ENCODE measurements at places on chromosomes 1 and 21. TPM values are rescaled to one million over a fixed set of nuclear protein-coding genes. Genes with fewer than 3 reads are reported as not detected.

The FCRL6 gene
- not detected for total RNA-seq

The SYT2 gene
- 11.9 TPM for total RNA-seq

- H3K36me3 ChIP-seq: no peaks in the 10 kb centered on the region
- H3K27ac ChIP-seq: peak overlapping the region; percentile 78
- H3K4me1 ChIP-seq: peaks cover 22% of the 10 kb centered on the region
- H3K27me3 ChIP-seq: peaks cover 38% of the 10 kb centered on the region
These were observed 1.2 kb upstream of the KIRREL1 start for GRCh38 chr1:157992031-157992832.

DNA sequence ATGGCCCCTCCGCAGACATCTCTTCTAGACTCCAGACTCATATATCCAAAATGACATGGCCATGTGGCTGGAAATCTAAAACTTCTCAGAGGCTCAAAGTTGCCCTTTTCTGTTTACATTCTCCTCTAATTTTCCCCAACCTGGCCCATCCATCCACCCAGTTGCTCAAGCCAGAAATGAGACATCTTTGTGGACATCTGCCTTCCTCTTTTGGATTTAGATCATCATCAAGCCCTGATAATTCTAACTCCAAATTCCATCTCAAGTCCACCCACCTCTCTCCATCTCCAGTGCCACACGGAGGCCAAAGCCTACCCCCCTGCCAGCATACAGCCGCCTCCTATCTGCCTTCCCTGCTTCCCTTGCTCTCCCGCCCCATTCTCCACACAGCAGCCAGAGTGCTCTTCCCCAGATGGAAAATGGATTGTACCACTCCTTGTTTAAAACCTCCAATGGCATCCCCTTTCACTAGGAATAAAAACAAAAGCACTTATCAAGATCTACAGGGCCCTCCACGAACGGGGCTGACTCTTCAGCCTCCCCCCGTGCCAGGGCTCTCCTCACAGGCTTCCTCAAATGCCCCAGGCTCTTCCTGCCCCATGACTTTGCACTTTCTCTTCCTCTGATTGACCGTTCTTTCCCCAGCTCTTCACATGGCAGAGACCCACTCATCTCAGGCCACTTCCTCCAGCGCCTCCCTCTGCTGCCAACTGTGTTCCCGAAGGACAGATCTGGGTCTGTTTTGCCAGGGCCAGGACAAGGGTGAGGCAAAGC, 40.1 kb downstream of the SYT6 start:
- H3K27ac ChIP-seq: no peak overlapping the region
- H3K4me1 ChIP-seq: peaks cover 30% of the 10 kb centered on the region
- no peak for DNase-seq
- H3K36me3 ChIP-seq: no peaks in the 10 kb centered on the region
- peaks cover 41% of the 10 kb centered on the region for H3K27me3 ChIP-seq

- H3K4me3 ChIP-seq: no peak overlapping the region
- no peak for DNase-seq
- no peaks in the 10 kb centered on the region for H3K36me3 ChIP-seq
- no peaks in the 10 kb centered on the region for H3K27me3 ChIP-seq
- no peak overlapping the region for H3K27ac ChIP-seq
These were observed 175.6 kb upstream of the DAB1 start for GRCh38 chr1:57599236-57599994.

- no peaks in the 10 kb centered on the region for H3K36me3 ChIP-seq
- DNase-seq: no peak
- H3K27ac ChIP-seq: no peak overlapping the region
- H3K4me1 ChIP-seq: peaks cover 15% of the 10 kb centered on the region
- H3K27me3 ChIP-seq: peaks cover 51% of the 10 kb centered on the region
- no peak overlapping the region for H3K4me3 ChIP-seq
These were observed 5.8 kb upstream of the RUNX3 start for GRCh38 chr1:24935615-24936484.

DNA sequence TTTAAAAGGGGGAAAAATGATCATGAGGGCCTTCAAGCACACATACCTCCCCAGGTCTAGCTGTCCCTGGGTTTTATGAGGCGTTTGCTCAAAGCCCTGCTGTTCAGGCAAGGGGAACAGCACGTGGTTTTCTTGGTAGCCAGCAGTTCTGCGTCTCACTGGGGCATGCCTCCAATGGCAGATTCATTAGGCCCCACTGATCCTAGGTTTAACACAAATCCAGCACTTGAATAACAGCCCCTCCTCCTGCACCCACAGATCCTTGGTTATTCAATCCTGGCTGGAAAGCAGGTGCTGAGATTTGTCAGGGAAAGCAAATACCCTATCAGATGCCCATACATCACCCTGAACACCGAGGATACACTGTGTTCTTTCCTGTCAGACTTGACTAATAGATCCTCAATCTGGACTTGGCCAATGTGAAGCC, 106.4 kb downstream of the ZC3H11B start:
- H3K36me3 ChIP-seq: no peaks in the 10 kb centered on the region
- no peaks in the 10 kb centered on the region for H3K27me3 ChIP-seq
- H3K27ac ChIP-seq: no peak overlapping the region
- DNase-seq: no peak

DNA sequence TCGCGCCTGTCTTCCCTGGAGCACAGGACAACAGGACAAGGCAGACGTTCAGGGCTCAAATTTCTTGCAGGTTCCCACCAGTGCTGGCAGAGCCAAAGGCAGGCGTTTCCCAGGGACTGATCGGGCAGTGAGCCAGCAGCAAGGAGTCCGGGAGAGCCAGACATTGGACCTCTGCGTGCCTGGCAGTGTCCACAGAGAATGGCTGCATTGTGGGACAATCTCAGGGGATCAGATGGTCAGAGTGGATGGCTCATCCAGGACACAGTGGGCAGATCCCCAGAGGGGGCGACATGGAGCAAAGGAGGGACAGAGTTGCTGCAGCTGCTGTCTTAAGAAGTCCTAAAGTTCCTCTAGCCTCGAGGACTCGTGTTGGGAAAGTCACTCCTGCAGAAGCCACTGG, 4.6 kb downstream of the TMEM63A start:
- DNase-seq: no peak
- no peaks in the 10 kb centered on the region for H3K36me3 ChIP-seq
- H3K4me1 ChIP-seq: peaks cover 37% of the 10 kb centered on the region
- H3K27ac ChIP-seq: peak overlapping the region; percentile 28

DNA sequence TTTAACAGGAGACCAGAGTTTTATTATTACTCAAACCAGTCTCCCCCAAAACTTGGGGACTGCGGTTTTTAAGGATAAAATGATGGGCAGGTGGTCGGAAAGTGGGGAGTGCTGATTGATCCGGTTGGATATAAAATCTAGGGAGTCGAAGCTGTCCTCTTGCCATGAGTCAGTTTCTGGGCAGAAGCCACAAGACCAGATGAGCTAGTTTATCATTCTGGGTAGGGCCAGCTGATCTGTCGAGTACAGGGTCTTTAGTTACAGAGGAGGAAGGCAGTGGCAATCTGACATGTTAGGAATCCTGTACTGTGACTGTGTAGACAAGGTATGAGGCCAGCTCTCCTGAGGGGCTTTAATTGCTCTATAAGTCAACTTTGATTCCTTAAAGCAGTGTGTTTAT, 22.9 kb upstream of the FOXE3 start:
- H3K4me3 ChIP-seq: no peak overlapping the region
- no peaks in the 10 kb centered on the region for H3K36me3 ChIP-seq
- H3K27me3 ChIP-seq: peaks cover 33% of the 10 kb centered on the region
- no peak overlapping the region for H3K27ac ChIP-seq
- no peak for DNase-seq
- peaks cover 18% of the 10 kb centered on the region for H3K4me1 ChIP-seq

DNA sequence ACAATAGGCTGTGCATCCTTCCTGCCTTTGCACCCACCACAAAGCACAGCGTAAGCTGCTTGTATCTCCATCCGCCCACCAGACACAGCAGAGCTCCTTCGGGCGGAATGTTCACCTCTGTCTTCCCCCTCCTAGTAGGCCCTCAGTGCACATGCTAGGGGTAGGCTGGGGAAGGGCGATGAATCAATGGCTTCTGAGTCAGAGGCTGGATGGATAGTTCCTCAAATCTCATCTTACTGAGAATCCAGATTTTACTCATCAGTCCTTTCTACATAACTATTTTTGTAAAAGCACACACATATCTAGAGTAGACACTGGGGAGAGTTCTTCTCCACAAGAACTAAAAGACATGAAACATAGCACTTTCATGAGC, 73.8 kb downstream of the BCAR3 start:
- H3K36me3 ChIP-seq: peaks cover 23% of the 10 kb centered on the region
- peak overlapping the region; percentile 54 for H3K27ac ChIP-seq
- DNase-seq: no peak
- peaks cover 70% of the 10 kb centered on the region for H3K4me1 ChIP-seq

DNA sequence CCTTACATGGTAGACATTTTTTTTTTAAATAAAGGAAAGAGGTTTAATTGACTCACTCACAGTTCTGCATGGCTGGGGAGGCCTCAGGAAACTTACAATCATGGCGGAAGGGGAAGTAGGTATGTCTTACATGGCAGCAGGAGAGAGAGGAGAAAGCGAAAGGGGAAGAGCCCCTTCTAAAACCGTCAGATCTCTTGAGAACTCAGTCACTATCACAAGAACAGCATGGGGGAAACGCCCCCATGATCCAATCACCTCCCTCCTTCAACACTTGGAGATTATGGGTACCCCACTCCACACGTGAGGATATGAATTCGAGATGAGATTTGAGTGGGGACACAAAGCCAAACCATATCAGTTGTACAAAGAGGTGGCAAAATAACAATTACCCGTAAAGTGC, 301.7 kb downstream of the GRIK1 start:
- no peak for DNase-seq
- no peaks in the 10 kb centered on the region for H3K36me3 ChIP-seq
- H3K27me3 ChIP-seq: peaks cover 12% of the 10 kb centered on the region
- H3K4me3 ChIP-seq: no peak overlapping the region

DNA sequence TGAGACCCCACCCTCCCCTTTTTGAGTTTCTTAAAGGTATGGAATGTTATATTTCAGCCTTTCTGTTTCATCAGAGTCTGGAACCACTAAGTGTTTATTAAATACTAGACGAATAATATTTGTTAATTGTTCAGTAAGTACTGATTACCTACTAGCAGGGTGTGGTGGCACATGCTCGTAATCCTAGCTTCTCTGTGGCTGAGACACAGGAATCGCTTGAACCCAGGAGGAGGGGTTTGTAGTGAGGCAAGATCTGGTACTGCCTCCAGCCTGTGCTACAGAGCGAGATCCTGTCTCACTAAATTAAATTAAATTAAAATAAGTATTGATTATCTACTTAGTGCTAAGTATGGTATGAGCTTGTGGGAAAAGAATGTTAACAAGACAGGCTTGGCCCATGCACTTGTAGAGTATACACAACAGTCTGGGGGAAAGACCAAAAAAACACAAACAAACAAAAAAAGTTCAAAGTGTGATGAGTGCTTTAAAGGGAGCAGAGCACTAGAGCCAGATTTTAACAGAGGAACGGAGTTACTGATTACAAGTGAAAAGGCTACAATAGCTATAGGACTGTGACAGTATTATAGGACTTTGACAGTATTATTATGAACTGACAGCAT, 2.4 kb downstream of the CEPT1 start:
- H3K36me3 ChIP-seq: peaks cover 5% of the 10 kb centered on the region
- H3K27ac ChIP-seq: no peak overlapping the region
- no peak for DNase-seq
- peak overlapping the region; percentile 66 for H3K4me3 ChIP-seq
- no peaks in the 10 kb centered on the region for H3K27me3 ChIP-seq

DNA sequence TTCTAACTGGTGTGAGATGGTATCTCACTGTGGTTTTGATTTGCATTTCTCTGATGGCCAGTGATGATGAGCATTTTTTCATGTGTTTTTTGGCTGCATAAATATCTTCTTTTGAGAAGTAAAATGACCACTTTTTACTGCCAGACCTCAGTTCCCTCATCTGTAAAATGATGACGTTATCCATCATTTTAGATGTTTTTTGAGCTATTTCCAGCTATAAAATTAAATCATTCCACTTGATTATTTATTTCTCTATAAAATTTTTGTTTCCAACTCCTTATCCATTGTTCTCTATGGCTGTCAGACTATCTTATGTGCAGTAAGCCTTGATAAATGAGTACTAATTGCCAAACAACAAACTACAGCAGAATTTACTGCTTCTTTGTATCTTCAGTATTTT, 33.2 kb downstream of the RGS5 start:
- no peaks in the 10 kb centered on the region for H3K27me3 ChIP-seq
- H3K27ac ChIP-seq: no peak overlapping the region
- H3K4me3 ChIP-seq: no peak overlapping the region

DNA sequence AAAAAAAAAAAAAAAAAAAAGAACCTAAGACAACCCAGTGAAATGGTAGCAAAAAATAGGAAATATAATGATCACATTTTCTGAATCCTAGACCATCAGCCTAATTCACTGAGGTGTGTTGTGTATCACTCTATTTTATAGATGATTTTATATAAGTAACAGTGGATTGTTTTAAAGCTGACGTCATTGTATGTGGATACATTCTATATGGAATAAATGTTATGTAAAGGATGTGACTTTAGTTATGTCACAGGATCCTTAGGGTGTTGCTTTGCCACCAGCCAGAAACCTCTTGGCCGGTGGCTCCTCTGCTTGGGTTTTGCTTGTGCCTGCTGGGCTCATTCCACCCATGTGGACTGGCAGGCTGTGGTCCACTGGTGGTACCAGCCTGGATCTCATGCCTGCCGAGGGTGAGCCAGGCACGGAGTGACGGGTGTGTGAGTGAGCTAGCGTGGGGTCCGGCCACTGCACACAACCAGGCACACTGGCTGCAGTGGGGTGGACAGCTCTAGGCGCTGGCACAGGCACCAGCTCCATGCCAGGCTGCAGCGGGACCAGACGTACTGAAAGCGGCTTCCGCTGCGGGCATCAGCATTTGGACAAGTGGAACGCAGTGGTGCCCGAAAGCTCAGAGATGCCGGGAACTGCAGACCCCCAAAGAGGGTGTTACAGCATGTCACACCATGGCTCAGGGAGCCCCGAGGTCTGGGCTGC, 44.5 kb downstream of the ZBTB8OS start:
- H3K4me1 ChIP-seq: no peaks in the 10 kb centered on the region
- no peak overlapping the region for H3K27ac ChIP-seq

All from type B pancreatic cell (in vitro differentiated cells).